ENCODE measurements at places on chromosomes 4 and X. TPM values are rescaled to one million over a fixed set of nuclear protein-coding genes. Genes with fewer than 3 reads are reported as not detected.

PLK4 gene
- total RNA-seq = 18.1 TPM

GABRG1 gene
- not detected for total RNA-seq

PAK3 gene
- total RNA-seq = 0.94 TPM

PRR32 gene
- not detected for total RNA-seq

ANK2 gene
- 1.5 TPM for total RNA-seq

CENPI gene
- total RNA-seq = 9.5 TPM

ADH1A gene
- total RNA-seq = not detected

Measured in endothelial cell of coronary artery (primary cell).